ENCODE measurements at places on chromosomes 3 and 15.

DNA sequence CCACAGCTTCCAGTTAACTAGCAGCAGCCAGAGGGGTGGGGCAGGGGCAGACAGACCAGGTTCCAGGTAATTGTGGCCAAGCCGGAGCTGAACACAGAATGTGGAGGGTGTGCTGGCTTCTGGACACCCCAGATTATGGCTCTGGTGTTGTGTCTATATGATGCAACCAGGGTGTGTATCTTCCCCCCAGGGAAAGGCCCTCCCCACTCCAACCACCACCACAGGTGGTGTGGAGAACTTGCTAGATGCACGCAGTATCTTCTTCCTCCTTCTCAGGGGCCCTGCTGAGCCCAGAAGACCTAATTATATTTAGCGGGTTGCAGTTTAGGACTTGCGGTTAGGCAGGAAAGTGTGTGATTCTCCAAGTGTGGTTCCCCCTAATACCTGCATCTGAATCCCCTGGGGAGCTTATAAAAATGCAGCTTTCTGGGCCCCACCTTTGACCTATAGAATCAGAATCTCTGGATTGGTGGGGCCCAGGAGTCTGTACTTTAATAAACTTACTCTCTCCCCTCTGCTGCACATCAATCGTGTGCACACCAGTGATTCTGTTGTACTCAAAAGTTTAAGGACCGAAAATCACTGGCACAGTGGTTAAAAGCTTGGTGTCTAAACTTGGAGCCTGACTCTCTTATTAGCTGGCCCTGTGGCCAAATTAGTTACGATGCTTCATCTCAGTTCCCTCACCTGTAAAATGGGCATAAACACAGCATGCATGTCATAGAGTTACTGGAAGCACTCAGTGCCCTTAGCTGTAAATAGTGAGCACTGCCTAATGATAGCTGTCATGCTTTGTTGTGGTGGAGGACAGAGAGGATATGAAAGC is 379.1 kb upstream of the PROK2 start:
- H3K27me3 ChIP-seq: peaks cover 4% of the 10 kb centered on the region
- no peaks in the 10 kb centered on the region for H3K36me3 ChIP-seq
- H3K27ac ChIP-seq: no peak overlapping the region
- DNase-seq: no peak

DNA sequence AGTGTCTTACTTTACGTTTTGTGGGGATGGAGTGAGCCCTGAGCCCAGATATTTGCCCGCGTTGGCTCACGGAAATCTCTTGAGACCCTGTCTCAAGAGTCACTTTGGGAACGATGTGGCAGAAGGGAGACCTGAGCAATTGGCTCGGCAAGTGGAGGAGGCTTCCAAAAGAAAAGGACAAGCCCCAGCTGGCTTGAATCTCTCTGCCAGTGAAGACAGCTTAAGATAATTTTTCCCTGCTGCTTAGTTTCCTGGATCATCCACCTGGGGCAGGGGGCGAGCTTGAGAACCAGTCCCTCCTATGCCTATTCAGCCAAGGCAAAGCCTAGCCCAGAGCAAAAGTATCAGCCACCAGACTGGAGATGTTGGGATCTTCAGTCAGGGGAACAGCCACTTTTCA is 708 bp downstream of the SEC22A start:
- peaks cover 13% of the 10 kb centered on the region for H3K4me1 ChIP-seq
- DNase-seq: peak; percentile 32
- peak overlapping the region; percentile 87 for H3K27ac ChIP-seq
- no peaks in the 10 kb centered on the region for H3K36me3 ChIP-seq
- peak overlapping the region; percentile 96 for H3K4me3 ChIP-seq

DNA sequence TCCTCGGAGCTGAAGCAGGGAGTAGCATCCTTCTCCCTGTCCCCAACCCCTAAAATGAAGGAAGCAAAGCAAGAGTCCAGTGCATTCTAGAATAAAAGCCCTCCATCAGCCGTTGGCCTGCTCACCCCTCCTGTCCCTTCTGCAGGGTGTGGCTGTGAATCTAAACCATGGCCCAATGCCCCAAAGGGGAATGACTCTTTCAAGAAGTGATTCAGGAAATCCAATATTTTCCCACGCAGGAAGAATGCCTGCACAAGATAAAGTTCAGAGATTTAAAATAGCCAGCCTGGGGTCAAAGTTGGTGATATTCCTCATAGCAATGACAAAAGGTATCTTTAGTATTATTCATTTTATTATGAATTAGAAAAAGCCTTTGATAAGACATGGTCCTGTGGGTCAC is 38.5 kb downstream of the SLCO2A1 start:
- H3K27ac ChIP-seq: no peak overlapping the region
- no peak for DNase-seq
- H3K27me3 ChIP-seq: no peaks in the 10 kb centered on the region
- peaks cover 3% of the 10 kb centered on the region for H3K4me1 ChIP-seq
- H3K36me3 ChIP-seq: no peaks in the 10 kb centered on the region
- no peak overlapping the region for H3K4me3 ChIP-seq

GRCh38 chr3:33942483-33943150 is 144.2 kb downstream of the PDCD6IP start:
- H3K36me3 ChIP-seq: no peaks in the 10 kb centered on the region
- no peaks in the 10 kb centered on the region for H3K4me1 ChIP-seq
- H3K4me3 ChIP-seq: no peak overlapping the region
- H3K27ac ChIP-seq: no peak overlapping the region

- no peak overlapping the region for H3K27ac ChIP-seq
- H3K36me3 ChIP-seq: no peaks in the 10 kb centered on the region
- no peaks in the 10 kb centered on the region for H3K27me3 ChIP-seq
- H3K4me3 ChIP-seq: no peak overlapping the region
- peaks cover 8% of the 10 kb centered on the region for H3K4me1 ChIP-seq
- DNase-seq: no peak
Measured at GRCh38 chr3:54932606-54933005, 4.7 kb upstream of the LRTM1 start.

- H3K27ac ChIP-seq: no peak overlapping the region
- H3K4me3 ChIP-seq: no peak overlapping the region
- no peaks in the 10 kb centered on the region for H3K36me3 ChIP-seq
- DNase-seq: no peak
- no peaks in the 10 kb centered on the region for H3K4me1 ChIP-seq
Measured at GRCh38 chr3:143070977-143071551, 48.5 kb upstream of the CHST2 start.

DNA sequence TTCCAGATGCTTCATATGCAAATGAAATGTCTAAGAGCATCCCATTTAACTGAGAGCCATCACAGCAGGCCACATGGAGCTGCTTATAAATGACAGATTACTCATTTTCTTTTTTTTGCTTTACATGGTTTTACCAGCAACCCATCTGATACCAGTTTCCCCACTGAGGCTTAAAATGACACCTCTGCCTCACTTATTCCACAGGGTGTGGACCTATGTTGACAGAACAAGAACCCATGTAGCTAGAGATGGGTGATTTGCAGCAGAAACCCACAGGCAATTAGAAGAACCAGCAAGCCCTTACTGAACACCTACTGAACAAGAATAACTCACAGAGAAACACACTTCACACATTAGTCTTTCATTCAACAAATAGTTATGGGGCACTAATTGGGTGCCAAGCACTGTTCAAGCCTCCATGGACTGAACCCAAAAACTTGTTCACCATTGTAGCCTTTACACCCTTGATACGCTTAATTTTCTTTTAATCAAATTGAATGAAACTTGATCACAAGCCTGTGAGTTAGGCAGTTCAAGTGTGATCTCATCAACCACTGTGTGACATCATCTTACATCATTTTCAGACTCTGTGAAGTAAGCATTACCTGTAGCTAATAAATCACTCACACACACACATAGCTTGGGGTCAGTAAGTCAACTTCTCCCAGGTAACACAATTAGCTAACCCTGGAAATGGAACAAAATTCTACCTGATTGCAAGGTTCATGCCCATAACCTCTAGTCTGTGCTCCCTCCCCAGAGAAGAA is 45.4 kb downstream of the MAGI1 start:
- H3K27ac ChIP-seq: no peak overlapping the region
- no peak for DNase-seq
- H3K36me3 ChIP-seq: no peaks in the 10 kb centered on the region
- H3K27me3 ChIP-seq: no peaks in the 10 kb centered on the region
- H3K4me1 ChIP-seq: peaks cover 2% of the 10 kb centered on the region
- H3K4me3 ChIP-seq: no peak overlapping the region

- no peak for DNase-seq
- no peaks in the 10 kb centered on the region for H3K36me3 ChIP-seq
- no peaks in the 10 kb centered on the region for H3K27me3 ChIP-seq
Measured at GRCh38 chr15:33405096-33405495, 94.3 kb downstream of the RYR3 start.

DNA sequence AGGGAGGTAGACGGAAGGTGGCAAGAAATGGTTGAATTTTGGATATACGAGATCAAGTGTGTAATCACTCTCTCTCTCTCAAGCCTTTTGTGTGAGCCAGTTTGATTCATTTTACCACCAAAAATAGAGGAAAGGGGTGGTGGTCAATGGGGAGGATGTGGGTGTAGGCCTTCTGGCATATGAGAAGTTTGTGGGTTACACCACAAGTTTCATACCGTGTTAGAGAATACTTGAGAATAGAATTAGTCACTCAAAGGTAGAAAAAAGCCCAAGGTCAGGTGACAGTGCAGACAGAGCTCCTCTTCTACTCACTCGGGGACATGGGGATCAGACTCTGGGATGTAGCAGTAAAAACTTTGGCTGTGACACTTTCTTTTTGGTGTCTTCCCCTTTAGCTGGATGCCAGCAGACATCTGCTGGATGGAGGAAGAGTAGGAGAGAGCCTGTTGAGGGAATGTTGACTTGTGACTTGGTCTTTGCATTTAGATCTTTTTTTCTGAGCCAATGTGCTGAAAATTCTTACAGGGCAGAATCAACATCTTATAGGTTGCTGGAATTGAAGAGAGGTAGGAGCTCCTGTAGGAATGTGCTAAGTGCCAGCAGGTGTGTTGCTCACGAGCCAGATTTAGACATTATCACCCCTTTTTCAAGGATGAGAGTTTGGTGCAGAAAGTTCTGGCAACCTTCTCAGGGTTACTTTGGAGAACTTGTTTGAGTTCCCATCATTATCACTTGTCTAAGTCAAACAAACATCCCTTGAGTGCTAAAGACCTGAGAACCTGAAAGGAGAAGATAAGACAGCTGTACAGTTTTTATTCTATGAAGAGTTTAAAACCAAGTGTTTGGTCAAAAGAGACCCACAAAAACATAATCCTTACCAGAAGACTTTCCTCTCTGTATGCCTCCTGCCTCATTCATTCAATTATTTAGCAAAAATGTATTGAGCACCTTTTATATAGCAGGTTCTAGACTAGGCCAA is 43.9 kb upstream of the RYK start:
- DNase-seq: no peak
